GM04504 (cell line): ENCODE measurements at places on chromosomes 2 and 18.

DNA sequence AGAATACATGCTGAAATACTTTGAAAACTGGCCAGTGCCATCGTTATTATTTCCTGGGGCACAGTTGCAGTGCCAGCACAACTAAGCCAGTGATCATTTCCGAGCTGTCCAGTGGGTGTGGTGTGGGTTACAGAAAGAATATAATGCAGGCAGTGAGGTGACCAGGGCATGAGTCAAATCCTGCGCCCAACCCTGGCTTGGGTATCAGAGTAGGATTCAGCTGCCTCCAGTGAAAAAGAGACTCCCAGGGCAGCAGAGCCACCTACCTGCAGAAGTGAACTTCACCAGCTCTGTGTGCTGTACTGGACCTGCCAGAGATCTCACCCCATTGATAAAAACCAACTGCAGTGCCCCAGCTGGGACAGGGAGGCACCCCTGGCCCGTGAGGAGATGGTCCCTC, 18.0 kb downstream of the SLC9A2 start:
- no peak for DNase-seq

DNA sequence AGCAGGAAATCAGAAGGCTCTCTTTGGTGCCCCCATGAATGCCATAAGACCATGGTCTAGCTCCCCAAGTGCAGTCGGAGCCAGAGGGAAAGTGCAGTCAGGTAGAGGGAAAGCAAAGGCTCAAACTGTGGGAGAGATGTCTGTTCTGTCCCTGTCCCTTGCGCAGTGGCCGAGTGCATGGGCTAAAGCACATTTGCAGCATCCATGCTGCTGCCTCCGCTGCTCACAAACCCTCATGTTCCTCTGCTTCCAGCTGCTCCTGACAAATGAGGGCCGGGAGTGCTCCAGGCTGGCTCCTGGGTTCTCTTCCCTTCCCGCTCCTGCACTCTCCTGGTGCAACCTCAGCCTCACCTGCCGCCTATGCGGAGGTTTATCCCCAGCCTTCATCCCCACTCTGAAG, 34.2 kb downstream of the SCTR start:
- no peak for DNase-seq

GRCh38 chr2:128748336-128748735, 429.7 kb upstream of the HS6ST1 start:
- DNase-seq: no peak

DNA sequence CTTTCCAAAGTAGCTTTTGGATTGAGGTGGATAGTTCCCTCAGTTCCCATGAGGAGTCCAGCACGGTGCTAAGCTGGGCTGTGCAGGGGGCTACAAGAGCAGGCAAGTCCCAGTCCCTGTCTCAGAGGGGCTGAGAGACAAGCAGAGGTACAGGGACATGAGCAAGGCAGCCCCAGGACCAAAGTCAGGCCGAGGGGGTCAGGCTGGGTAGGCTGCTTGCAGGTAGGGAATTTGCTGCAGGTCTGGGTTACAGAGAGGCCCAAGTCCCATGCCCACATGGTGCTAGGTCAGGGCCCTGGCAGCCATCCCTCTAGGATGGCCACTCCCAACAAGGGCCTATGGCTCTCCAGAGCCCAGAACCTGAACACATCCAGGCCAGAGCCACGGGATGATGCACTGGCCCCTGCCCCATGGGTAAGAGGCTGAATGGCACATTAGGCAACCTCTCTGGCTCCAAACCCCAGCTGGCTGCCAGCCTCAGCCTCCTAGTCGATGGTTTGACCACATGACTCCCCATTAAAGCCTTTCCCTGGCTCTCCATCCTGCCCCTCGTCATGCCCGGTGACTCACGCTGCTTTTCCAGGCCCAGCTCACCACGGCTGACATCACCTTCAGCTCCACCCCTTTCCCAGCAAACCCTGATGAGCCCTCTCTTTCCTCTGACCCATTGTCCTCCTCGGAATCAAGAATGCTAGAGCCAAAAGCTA, 83.7 kb downstream of the SDC1 start:
- peak; percentile 94 for DNase-seq

- no peak for DNase-seq
Observed at GRCh38 chr18:45871431-45872084, 46.1 kb downstream of the SIGLEC15 start.

- DNase-seq: no peak
Observed at GRCh38 chr18:44805176-44805575, 124.5 kb downstream of the SETBP1 start.

GRCh38 chr18:25350489-25351251, 1.3 kb downstream of the ZNF521 start:
- peak; percentile 33 for DNase-seq

GRCh38 chr2:160238392-160238791, 38.3 kb upstream of the ITGB6 start:
- DNase-seq: no peak

- DNase-seq: no peak
Observed at GRCh38 chr2:206851521-206851920, 86.1 kb downstream of the FASTKD2 start.

DNA sequence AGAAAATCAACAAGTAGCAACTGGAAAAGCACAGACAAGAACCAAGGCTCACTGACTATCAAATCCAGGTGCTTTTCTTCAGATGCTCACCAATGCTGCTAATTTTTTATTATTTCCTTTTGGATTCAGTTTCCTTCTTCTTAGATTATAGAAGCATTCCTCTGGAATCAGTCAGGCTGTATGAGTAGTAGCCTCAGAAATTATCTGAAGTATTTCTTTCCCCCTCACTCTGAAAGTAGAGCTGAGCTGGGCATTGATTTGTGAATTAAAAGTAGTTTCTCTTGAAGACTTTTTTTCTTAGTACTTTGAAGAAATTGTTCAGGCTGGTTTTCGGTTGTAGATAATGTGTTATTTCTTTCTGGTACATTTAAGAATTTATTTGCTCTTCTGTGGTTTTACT, 273.7 kb downstream of the NOL4 start:
- DNase-seq: no peak

GRCh38 chr2:72146347-72147302, 1.0 kb downstream of the CYP26B1 start:
- DNase-seq: no peak

GRCh38 chr2:216134958-216135541, 25.9 kb downstream of the XRCC5 start:
- DNase-seq: no peak

GRCh38 chr2:188475945-188476344, 184.3 kb downstream of the GULP1 start:
- peak; percentile 17 for DNase-seq

- DNase-seq: no peak
Observed at GRCh38 chr2:234701841-234702240, 205.0 kb upstream of the ARL4C start.

- DNase-seq: no peak
Observed at GRCh38 chr2:59440491-59440890, 1113.0 kb downstream of the BCL11A start.

DNA sequence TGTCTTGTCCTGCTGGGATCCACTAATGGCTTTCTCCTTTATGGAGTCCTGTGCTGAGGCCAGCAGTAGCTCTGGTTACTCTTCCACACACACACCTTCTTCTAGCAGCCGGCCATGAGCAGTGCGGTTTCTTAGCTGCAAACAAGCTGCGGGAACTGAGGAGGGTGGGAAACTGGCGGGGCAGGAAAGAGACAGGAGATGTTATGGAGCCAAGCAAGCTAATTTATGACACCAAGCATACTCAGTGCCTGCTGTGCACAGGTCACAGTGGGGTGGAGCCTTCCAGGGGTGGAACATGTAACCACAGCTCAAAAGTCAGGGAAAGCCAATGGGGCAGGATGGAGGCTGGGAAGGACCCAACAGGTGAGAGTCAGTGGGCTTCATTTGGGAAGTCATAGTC, 180.8 kb downstream of the FAM210A start:
- no peak for DNase-seq

DNA sequence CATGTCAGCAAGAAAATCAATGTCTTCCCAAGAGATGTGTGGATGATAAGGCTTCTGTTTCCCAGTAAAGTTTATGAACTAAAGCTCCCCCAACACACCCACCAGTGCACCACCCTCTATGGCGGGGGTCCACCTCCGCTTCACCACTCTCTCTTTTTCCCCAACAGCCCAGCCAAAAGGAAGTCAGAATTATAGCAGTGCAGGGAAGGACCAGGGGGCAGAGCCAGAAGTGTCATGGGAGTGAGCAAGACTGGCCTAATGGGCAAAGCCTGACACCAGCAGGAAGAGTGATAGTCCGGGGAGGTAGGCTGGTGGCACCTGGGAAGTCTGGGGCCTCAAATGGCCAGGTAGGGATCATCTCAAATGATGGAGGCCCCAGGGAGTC, 167.7 kb downstream of the ZFP36L2 start:
- no peak for DNase-seq

- DNase-seq: peak; percentile 64
Observed at GRCh38 chr2:203685081-203685621, 21.3 kb upstream of the CD28 start.

GRCh38 chr2:3320910-3321605, 56.6 kb downstream of the EIPR1 start:
- no peak for DNase-seq

DNA sequence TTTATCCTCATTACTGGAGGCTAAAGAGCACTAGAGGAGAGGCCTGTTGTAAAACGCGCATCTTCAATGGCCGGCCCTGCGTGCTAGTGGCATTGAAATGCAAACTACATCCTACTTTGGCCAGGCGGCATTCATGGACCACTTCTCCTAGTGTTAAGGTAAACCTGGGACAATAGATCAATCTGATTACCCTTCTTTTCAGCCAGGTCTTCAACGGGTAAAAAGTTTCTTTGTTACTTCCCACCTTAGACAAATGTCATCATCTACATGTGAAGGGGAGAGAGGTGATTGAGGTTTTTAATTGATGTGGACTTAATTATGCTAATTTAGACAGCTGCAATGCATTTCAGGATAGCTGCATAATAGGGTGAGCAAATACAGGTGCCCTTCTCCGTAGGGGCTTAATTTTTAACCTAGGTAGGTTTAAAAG, 628.0 kb downstream of the ZEB2 start:
- DNase-seq: no peak

DNA sequence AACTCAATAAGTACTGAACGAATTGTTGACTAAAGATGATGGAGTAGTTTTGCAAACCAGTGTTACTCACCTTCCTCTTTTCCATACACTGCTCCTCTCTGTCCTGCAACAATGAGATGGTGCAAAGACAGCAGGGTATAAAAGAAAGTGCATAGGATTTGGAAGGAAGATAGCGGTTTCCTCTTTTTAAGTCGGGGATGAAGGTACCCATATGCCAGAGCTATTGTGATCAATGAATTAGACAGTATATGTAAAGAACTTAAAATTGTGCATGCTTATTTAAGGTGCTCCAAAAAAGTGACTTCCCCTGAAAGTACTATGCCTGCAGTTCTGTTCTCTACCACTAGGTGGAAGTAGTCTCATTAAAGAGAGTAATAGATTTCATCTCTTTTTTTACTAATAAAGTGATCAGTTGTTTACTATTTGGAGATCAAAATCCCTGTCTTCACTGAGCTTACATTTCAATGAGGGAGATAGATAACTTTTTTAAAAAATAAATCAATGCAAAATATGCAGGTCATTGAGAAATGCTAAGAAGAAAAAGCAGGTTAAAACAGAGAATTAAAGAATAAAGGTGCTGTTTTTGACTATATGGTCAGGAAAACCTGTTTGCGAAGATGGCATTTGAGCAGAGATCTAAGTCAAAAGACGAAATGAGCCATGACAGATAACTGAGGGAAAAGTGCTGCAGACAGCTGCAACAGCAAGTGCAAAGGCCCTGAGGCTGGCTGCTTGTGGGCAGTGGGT, 339.7 kb upstream of the SLC14A2 start:
- DNase-seq: no peak

DNA sequence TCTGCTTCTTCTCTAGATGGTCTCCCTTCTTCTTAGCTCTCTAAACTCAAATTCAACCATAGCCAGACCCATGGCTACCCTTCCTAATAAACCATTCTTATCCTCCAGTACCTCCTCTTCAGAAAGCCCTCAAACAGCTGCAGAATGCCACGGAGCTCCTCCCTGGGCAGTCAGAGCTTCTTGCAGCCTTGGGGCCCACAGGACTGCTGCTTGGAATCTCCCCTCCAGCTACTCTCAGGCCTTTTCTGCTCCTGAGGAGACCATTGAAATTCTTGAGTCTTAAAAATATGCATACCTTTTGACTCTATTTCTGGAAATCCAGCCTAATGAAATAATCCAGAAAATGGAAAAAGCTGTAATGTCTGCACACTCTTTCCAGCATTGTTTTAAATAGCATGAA, 30.7 kb downstream of the EFR3B start:
- DNase-seq: no peak

- DNase-seq: no peak
Observed at GRCh38 chr2:60567919-60568768, 14.7 kb upstream of the BCL11A start.
